ENCODE measurements at places on chromosomes 4 and X. TPM values are rescaled to one million over a fixed set of nuclear protein-coding genes. Genes with fewer than 3 reads are reported as not detected.
A peak's percentile ranks its signal among the peaks of the same experiment; 100 is the strongest.

The ADAMTS3 gene
- 10.3 TPM for total RNA-seq

DNA sequence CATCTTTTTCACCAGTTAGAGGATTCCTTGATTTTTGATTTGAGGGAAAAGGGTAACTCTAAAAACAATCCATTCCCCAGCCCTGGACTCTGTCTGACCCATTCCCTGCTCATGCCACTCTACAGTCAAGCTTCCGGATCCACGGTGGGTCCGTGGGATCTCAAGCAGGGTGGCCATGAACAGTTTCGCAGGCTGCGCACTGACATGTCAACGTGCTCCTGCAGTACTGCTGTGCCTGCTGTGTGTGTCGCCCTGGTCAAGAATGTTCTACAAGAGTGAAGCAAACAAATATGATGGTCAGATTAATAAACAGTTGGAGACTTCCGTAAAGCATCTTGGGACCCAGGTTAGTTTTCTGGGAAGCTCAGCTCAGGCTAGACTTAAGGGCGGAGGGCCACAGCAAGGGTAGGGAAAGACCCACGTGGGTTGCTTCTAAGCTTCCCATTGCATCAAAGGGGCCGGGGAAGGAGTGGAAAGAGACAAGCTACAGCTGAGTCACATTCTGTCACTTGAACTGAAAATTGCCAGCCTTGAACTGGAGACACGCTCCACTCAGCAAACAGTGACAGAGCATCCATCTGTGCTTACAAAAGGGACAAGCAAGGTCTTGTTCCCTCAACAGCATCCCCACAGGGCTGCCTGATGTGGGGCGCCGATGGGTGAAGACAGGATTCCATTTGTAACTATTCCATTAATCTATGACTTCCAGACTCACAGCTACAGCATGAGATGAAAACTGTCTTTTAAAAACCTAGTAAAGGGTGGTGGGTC, 81.8 kb downstream of the MTMR1 start:
- no peak overlapping the region for H3K27ac ChIP-seq
- no peaks in the 10 kb centered on the region for H3K27me3 ChIP-seq
- no peaks in the 10 kb centered on the region for H3K4me1 ChIP-seq
- no peaks in the 10 kb centered on the region for H3K36me3 ChIP-seq

GRCh38 chr4:112748352-112748878, 111.5 kb downstream of the LARP7 start:
- H3K27ac ChIP-seq = peak overlapping the region; percentile 77
- no peaks in the 10 kb centered on the region for H3K27me3 ChIP-seq
- no peak for DNase-seq

GRCh38 chr4:80963051-80963450, 67.5 kb upstream of the BMP3 start:
- H3K4me1 ChIP-seq = no peaks in the 10 kb centered on the region
- H3K4me3 ChIP-seq = no peak overlapping the region
- peaks cover 7% of the 10 kb centered on the region for H3K27me3 ChIP-seq
- no peaks in the 10 kb centered on the region for H3K36me3 ChIP-seq
- DNase-seq = no peak

DNA sequence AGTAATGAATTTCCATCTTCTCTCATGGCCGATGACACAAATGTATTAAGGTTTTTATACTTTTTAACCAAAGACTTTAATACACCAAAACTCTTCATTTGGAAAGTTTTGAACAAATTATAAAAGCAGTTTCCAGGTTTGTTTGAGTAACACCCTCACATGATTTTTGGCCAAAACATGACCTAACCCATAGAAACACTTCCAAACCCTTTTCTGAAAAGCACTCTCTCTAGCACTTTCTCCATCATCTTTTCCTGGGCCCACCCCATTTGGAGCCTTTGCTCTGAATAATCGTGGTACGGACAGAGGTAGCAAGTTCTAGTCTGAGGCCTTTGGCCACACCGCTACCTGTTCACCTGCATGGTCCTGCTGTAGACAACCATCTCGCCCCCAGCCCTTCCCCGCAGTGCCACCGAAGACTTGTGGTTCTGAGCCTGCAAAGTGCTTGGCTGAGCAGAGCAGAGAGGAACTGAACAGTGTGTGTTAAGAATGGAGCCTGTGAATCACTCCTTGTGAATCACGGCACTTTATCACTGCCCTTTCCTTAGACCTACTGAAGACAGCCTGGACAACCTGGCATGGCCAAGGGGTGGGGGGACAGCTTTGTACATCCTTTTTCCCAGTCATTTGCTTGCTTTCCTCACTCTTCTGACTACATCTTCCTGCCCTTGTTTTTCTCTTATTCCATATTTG, 181.8 kb downstream of the PTTG2 start:
- no peak for DNase-seq
- no peaks in the 10 kb centered on the region for H3K27me3 ChIP-seq
- peaks cover 14% of the 10 kb centered on the region for H3K4me1 ChIP-seq
- H3K27ac ChIP-seq = no peak overlapping the region

The SYN1 gene
- total RNA-seq = 4.2 TPM

DNA sequence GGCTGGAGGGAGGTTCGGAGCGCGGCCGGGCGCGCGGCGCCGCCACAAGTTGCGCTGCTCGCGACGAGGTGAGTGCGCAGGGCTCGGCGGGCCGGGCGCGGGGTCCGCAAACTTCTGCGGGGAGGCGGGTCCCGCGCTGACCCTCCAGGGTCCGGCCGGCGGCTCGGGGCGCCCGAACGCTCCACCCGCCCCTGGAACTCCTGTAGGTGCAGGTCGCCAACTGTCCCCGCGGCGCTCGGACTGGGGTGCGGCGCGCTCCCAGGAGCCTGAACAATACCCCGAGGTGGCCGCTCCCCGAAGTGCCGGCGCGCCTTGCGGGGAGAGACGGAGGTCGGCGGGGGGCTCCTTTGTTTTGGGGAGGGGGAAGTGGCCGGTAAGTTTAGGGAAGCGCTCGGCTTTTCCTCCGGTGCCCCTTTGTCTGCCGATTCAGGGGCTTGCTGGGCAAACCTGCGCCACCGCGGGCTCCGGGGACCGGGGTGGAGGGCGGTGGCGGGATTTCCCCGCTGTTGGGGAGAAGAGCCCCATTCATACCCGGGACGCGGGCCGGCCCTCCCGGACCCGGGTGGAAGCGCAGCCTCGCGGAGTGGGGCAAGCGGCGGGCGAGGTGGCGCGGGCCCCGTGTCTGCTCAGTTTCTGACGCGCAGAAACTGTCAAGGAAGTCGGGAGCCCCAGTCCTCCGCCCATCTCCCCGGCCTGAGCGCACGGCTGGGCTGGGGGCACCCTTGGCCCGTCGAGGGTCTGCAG, 694 bp downstream of the TBL1X start:
- H3K27me3 ChIP-seq = peaks cover 3% of the 10 kb centered on the region
- no peak overlapping the region for H3K4me3 ChIP-seq
- peaks cover 10% of the 10 kb centered on the region for H3K36me3 ChIP-seq

DNA sequence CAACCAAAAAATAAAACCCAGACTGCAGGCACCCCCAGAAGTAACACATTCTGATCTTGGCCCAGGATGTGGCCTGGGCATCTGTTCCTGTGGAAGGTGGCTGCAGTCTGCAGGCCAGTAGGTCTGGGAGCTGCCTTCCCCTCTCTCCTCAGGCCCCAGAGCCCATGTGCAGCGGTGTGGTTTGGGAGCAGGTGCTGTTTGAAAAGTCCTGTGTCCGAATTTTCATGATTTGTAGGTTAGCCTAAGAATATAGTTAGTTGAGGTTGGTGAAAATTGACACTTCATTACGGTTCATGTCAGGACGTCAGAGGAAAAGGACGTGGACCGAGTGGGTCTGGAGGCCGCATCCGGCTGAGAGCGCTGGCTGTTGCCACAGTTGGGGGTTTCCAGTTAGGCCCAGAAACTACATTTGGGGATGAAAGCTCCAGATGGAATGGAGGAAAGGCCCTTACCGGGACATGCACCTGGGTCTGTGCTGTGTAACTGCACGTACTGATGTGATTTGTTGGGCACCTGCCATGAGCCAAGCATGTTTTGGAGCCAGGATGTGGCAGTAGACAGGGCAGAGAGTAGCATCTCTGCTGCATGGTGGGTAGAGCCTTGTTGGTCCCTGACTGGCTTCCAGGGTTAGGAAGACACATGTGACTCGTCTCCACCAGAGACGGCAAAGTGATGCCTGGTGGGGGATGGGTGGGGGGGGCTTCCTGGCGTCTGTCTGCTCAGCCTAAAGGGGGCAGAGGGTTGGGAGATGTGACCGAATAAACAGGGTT, 21.7 kb upstream of the HGFAC start:
- no peaks in the 10 kb centered on the region for H3K4me1 ChIP-seq
- DNase-seq = no peak
- no peaks in the 10 kb centered on the region for H3K27me3 ChIP-seq
- peaks cover 15% of the 10 kb centered on the region for H3K36me3 ChIP-seq

DNA sequence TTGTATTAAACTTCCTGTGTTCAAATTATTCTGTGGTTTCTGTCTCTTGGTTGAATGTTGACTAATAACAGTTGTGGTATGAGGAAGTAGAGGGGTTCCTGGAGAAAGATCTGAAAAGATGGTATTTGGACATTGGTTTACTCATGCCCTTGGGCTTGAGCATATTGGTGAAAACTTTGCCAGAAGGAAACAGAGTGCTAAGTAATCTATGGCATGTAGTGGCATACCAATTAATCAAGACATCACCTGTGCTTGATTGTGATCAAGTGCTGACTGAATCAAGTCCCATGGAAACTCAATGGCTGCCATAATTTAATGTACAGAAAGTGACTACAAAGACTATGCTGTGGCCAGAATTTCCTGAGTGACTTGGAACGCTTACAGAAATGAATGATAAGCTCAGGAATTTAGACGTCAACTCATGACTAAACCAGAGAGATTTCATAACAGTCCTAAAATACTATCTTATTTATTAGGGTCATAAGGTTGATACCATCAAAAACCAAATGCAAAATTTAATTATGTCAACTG, 2062.9 kb downstream of the ARAP2 start:
- H3K27me3 ChIP-seq = no peaks in the 10 kb centered on the region
- H3K4me3 ChIP-seq = no peak overlapping the region
- H3K4me1 ChIP-seq = no peaks in the 10 kb centered on the region
- H3K36me3 ChIP-seq = no peaks in the 10 kb centered on the region

- no peak overlapping the region for H3K27ac ChIP-seq
- H3K36me3 ChIP-seq = no peaks in the 10 kb centered on the region
- H3K27me3 ChIP-seq = no peaks in the 10 kb centered on the region
- DNase-seq = no peak
- peaks cover 60% of the 10 kb centered on the region for H3K4me1 ChIP-seq
These were observed 136.3 kb downstream of the MGST2 start for GRCh38 chr4:139801895-139802294.

The SMIM43 gene
- total RNA-seq = 0.60 TPM

The MAGEA9B gene
- total RNA-seq = not detected
